ENCODE measurements at places on chromosomes 12 and 14. TPM values are rescaled to one million over a fixed set of nuclear protein-coding genes. Genes with fewer than 3 reads are reported as not detected.

CAPZA3 gene
- not detected for polyA plus RNA-seq

MDGA2 gene
- 39.2 TPM for polyA plus RNA-seq

DHRS1 gene
- 7.7 TPM for polyA plus RNA-seq

GLIPR1 gene
- polyA plus RNA-seq, result 6.4 TPM

BATF gene
- not detected for polyA plus RNA-seq

ARHGEF25 gene
- polyA plus RNA-seq, result not detected

CLEC4E gene
- polyA plus RNA-seq, result not detected

RPL10L gene
- polyA plus RNA-seq, result not detected

RPS6KA5 gene
- 18.9 TPM for polyA plus RNA-seq

KCNA5 gene
- 1.7 TPM for polyA plus RNA-seq

KRT77 gene
- polyA plus RNA-seq, result not detected

POTEG gene
- polyA plus RNA-seq, result not detected

LUM gene
- polyA plus RNA-seq, result not detected

LPCAT3 gene
- 4.4 TPM for polyA plus RNA-seq

FAM186B gene
- 0.24 TPM for polyA plus RNA-seq

OTUB2 gene
- polyA plus RNA-seq, result 4.2 TPM
